Bronchial epithelial cell (primary cell): ENCODE measurements at places on chromosomes 7 and 10. TPM values are rescaled to one million over a fixed set of nuclear protein-coding genes. Genes with fewer than 3 reads are reported as not detected.

DNA sequence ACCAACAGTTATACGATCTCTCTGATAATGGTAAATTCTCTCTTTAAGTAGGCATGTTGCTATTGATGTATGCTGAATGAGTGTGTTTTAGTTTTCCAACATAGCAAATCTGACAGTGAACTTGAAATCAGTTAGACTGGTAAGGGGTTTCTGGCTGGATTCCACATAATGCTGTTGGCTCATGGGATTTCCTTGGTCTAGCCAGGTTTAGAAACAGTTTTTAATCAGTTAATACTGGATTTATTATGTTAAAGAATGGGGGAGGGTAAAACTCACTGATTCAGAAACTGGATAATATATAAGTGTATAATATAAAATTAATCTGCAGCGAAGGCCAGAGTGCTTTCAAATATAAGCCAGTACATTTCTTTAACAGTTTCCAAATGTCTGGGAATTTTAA, 55.6 kb downstream of the PCDH15 start:
- no peak for DNase-seq

DNA sequence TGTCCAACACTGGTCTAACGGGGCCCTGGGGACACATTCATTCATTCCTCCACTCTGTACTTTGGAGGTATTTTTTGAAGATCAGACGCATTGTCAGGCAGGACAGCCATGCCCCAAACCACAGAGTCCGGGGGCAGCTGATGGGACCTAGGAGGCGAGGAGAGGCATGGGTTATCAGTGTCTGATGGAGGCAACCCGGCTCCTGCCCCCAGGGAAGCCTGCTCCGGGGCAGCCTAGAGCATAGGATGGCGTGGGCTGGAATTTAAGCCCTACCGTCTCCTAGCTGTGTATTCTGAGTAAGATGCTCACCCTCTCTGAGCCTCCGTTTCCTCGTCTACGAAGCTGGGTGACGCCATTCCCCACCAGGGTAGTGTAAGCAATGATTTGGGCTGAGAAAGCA, 55.4 kb upstream of the ELN start:
- no peak for DNase-seq

GRCh38 chr10:100192350-100192749, 6.5 kb upstream of the ERLIN1 start:
- no peak for DNase-seq

DNA sequence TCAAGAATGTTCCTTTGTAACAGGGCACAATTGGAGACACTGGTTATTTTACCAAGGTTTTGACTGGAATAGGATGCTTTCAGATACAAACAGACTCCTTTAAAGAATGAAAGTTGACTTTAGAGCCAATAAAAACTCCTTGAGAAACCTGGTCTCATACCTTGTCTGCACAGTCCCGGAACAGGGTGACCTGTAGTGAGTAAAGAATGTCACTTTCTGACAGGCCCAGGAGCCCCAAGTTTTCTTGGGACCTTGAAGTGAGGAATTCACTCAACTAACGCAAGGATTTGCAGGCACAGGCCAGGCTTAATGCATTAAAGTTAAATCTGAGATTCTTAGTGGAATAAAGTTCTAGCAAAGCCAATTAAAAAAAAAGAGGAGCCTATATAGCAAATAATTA, 11.5 kb upstream of the GARS1 start:
- no peak for DNase-seq

GRCh38 chr10:504121-504611, 185.3 kb downstream of the DIP2C start:
- DNase-seq, result no peak

DNA sequence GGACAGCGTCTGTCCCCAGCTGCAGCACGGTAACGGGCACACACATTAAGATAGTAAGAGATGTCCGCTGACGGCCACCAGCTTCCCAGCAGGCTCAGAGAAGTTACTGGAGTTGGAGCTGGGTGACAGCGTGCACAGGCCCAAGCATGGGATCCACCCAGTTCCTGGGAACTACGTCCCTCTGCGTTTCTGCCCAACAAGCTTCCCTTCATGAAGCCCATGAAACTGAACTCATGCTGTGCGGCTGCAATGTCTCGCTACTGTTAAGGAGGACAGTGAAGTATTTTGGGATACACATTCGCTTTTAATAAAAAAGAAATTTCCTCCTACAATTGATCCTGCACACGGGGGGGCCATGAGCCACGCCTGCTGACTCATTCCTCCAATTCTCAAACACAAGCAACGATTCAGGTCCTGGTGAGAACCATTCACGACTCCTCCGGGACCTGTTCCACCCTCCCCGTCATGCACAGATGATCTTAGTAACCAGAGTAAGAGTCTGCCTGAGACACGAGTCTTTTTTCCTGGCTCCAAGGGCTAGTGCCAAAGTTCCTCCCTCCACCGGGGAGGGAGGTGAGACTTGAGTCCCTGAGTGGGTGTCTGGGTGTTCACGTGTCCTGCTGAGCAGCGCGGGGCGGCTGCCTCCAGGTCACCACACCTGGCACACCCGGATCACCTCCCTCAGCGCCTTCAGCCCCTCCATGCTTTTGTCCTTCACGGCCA, 2.6 kb downstream of the PSMG3 start:
- DNase-seq, result peak; percentile 56

- no peak for DNase-seq
These were observed 74.7 kb upstream of the FZD8 start for GRCh38 chr10:35716776-35717175.

DNA sequence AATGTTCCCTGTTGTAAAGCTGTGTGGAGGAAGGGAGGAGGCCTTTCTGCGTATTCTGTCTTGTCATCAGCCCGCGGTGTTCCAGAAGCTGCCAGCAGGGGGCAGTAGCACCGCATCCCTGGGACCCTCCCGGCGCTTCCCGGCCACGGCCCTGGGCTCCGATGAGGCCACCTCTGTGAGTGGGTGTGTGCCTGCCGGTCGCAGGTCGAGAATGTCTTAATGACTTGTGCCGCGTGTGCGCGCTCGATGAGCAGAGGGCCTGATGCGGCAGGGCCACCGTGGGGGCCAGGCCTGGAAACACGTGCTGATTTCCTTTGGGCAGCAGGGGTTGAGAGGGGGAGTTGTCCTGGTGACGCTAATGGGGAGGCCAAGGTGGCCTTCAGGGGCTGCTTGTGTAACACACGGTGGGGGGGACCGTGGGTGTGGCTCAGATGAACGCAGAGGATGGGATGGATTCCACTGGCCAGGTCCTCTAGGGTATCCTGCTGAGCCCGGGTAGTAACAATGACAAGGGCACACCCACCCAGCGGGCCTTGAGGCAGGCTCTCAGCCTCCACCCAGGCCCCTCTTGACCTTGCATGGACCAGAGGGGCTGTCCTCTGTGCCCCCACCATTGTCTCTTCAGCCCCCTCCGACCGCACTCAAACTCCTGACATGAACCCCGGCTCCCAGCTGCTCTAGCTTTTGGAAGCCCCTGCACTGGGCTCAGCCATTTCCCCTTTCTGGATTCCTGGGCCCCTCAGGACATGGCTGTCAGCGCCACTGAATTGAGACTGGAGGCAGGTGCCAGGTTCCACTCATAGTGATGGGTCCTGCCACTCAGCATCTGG, 135.9 kb upstream of the PODXL start:
- peak; percentile 17 for DNase-seq

DNA sequence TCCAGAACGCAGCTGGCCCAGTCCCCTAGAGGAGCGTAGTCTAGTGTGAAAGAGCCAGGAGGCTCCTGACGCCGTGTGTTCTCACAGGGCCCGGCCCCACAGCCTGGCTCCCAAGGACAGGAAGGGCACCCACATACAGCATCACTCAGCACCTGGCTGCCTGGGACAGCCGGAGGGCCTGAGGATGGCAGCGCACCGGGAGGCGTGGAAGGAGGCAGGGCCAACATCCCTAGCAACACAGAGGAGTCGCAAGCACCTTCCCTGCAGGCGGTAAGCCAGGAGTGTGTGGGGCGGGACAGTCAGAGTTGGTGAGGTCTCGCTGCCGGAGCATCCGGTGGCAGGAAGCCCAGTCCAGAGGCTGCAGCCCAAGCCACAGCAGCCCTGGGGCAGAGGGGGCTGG, 125.8 kb downstream of the MAD1L1 start:
- DNase-seq, result no peak

- DNase-seq, result peak; percentile 62
These were observed 651.1 kb downstream of the SORCS1 start for GRCh38 chr10:106513352-106513771.

CCDC172 gene
- total RNA-seq, result not detected in 2 replicates

SDK1 gene
- total RNA-seq, result 0.26 and 0.51 TPM in 2 replicates

RGR gene
- not detected in 2 replicates for total RNA-seq

FAM25C gene
- total RNA-seq, result 9.3 TPM in 1 of 2 replicates, not detected in the other

PPP1R9A gene
- 0.79 and 1.0 TPM in 2 replicates for total RNA-seq

CALCR gene
- total RNA-seq, result not detected in 2 replicates

ZNF853 gene
- total RNA-seq, result 0.26 and 0.53 TPM in 2 replicates

OGDHL gene
- total RNA-seq, result 0.26 TPM in 1 of 2 replicates, not detected in the other

MSMB gene
- total RNA-seq, result 1.1 and 16.4 TPM in 2 replicates

HOXA10 gene
- not detected in 2 replicates for total RNA-seq
